ENCODE measurements at places on chromosomes 7 and 10. TPM values are rescaled to one million over a fixed set of nuclear protein-coding genes. Genes with fewer than 3 reads are reported as not detected.
A peak's percentile ranks its signal among the peaks of the same experiment; 100 is the strongest.

CALY gene
- total RNA-seq, result not detected

LEP gene
- 0.45 TPM for total RNA-seq

TDRD1 gene
- 0.19 TPM for total RNA-seq

SPAM1 gene
- total RNA-seq, result not detected

HOXA6 gene
- total RNA-seq, result 6.3 TPM

PDIA4 gene
- 80.0 TPM for total RNA-seq

SH2D4B gene
- 0.52 TPM for total RNA-seq

GRCh38 chr7:34747176-34747781 lies 89.3 kb downstream of the NPSR1 start:
- no peaks in the 10 kb centered on the region for H3K4me1 ChIP-seq
- no peak for DNase-seq
- H3K27ac ChIP-seq, result no peak overlapping the region
- H3K36me3 ChIP-seq, result no peaks in the 10 kb centered on the region

DNA sequence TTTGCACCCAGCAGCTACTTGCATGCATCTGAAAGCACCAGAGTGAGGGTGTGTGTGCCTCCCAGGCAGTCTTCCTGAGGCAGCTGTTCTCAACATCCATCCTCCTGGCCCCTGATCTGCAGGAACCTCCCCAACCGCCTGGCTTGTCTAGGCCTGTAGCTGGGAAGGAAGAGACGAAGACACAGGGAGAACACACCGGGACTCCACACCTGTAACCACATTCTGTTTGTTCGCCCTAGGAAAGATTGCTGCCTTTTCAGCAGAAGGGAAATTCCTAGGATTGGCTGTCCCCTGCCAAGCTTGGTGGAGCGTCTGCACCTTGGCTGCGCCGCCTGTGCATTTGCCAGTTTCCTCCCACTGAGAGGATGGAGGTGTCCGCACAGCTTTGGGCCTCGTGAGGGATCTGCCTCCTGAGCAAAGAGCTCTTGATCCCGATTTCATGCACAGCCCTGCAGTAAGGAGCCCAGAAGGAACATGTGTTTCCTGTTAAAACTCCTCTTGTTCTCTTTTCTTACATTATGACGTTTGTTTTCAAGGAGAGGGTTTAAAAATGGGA lies 154.6 kb downstream of the TPST1 start:
- H3K4me1 ChIP-seq, result no peaks in the 10 kb centered on the region
- no peak overlapping the region for H3K4me3 ChIP-seq
- H3K36me3 ChIP-seq, result no peaks in the 10 kb centered on the region

DNA sequence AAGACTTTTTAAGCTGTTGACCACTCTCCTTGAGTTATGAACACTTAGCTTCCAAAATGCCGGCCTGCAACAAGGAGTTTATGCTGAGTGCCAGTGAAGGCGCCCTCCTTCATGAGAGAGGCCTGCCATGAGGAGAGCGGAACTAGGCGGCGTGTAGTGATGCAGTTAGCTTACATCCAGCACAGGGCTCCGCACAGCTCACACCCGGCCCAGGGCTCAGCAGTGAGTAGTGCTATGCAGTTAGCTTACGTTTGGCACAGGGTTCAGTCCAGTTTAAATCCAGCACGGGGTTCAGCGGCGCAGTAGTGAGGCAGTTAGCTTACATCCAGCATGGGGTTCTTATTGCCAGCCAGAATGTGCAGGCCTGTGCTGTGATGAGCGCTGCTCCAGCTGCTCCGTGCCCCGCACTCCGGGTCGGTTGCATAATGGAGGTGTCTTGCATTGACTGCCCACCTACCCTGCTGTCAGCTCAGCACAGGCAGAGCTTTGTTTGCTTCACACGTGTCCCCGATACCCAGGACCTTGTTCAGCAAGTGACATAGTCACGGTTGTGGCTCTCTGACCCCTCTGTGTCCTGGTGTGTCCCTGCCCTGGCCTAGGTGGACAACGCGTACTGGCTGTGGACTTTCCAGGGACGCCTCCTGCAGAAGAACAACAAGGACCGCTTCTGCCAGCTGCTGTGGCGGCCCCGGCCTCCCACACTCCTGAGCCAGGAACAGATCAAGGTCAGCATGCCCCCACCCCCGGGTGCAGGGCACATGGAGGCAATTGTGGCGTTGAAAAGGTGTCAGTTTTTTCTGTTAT lies 21.9 kb downstream of the EIF3B start:
- no peak overlapping the region for H3K27ac ChIP-seq
- no peak overlapping the region for H3K4me3 ChIP-seq
- no peaks in the 10 kb centered on the region for H3K27me3 ChIP-seq
- no peaks in the 10 kb centered on the region for H3K4me1 ChIP-seq
- H3K36me3 ChIP-seq, result peaks cover 7% of the 10 kb centered on the region
- no peak for DNase-seq

DNA sequence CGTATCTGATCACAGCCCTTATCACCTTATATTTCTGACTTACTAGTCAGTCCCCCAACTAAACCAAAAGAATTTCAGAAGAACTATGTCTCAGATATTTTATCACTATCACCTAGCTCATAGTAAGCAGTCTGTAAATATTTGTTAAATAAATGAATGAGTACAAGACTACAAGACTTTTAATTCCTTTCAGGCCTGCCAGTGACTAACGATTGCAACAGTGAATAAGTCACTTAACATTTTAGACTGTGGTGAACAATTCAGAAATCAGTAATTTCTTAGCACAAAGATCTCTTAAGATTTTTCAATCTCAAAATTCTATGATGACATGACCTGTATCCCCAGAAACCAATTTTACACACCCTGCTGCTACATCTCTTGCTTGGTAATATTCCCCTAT lies 162.2 kb downstream of the IMMP2L start:
- peak overlapping the region; percentile 5 for H3K27ac ChIP-seq
- H3K36me3 ChIP-seq, result no peaks in the 10 kb centered on the region
- no peaks in the 10 kb centered on the region for H3K27me3 ChIP-seq
- H3K4me3 ChIP-seq, result no peak overlapping the region
- peaks cover 3% of the 10 kb centered on the region for H3K4me1 ChIP-seq
- no peak for DNase-seq

DNA sequence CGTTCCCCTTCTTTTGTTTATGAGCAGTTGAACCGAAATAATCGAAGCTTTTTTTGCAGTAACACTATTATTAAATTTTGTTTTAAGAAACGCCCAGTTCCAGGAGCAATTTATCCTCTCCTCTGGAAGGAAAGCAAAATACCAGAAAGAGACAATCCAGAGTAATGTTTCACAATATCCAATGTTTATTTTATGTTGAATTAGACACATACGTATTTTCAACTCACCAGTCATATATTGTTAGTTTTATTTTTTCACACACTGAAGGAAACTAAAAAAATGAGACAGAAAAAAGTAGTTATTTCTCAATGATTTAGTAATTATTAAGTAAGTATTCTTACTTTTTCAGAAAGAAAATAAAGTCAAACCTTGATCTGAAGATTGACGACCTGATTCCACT lies 85.1 kb downstream of the MYOF start:
- H3K27ac ChIP-seq, result no peak overlapping the region
- H3K36me3 ChIP-seq, result peaks cover 3% of the 10 kb centered on the region
- H3K4me3 ChIP-seq, result no peak overlapping the region
- no peaks in the 10 kb centered on the region for H3K4me1 ChIP-seq
- no peaks in the 10 kb centered on the region for H3K27me3 ChIP-seq

GRCh38 chr7:17557251-17557671 lies 258.8 kb downstream of the AHR start:
- no peaks in the 10 kb centered on the region for H3K36me3 ChIP-seq
- no peaks in the 10 kb centered on the region for H3K4me1 ChIP-seq
- no peak overlapping the region for H3K27ac ChIP-seq
- no peak for DNase-seq
- no peaks in the 10 kb centered on the region for H3K27me3 ChIP-seq

DNA sequence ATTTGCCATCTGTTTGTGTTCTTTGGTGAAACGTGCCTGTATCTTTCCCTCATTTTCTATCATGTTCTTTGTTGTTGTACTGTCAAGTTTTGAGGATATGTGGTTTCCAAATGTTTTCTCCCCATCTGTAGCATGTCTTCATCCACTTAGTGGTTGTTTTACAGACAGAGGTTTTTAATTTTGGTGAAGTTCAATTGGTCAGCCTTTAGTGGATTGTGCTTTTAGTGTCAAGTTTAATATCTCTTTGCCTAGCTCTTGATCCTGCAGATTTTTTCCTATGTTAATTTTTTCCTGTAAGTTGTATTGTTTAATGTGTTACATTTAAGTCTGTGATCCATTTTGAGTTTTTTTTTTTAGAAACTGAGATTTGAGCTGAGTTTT lies 95.9 kb downstream of the ANKRD61 start:
- H3K27ac ChIP-seq, result no peak overlapping the region
- no peaks in the 10 kb centered on the region for H3K36me3 ChIP-seq
- H3K27me3 ChIP-seq, result no peaks in the 10 kb centered on the region

DNA sequence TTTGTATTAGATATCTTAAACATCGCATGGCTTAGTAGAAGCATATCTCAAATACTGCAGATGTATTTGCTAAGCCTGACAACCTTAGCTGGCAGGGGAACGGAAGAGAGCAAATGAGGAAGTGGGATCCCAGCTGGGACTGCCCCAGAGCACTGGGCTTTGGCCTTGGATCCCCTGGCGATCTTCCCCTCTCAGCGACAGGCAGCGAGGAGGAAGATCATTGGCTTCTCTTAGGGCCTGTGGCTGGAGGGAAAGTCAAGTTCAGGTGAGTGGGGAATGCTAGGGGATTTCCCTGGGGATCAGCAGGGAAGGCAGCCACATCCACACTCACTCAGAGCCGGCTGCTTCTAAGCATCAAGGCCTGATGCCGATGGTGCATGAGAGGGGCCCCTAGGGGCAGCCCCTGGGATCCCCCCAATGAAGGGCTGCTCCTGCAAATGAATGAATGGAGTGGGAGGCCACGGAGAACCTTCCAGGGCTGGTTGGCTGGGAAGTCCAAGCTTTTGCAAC lies 42.0 kb downstream of the LYZL2 start:
- DNase-seq, result no peak
- H3K4me3 ChIP-seq, result no peak overlapping the region
- no peaks in the 10 kb centered on the region for H3K27me3 ChIP-seq
- H3K4me1 ChIP-seq, result no peaks in the 10 kb centered on the region
- no peaks in the 10 kb centered on the region for H3K36me3 ChIP-seq
- H3K27ac ChIP-seq, result no peak overlapping the region

GRCh38 chr10:49276596-49276995 lies 22.4 kb upstream of the C10orf71 start:
- H3K27me3 ChIP-seq, result no peaks in the 10 kb centered on the region
- no peak overlapping the region for H3K4me3 ChIP-seq
- DNase-seq, result no peak
- H3K27ac ChIP-seq, result no peak overlapping the region
- H3K36me3 ChIP-seq, result no peaks in the 10 kb centered on the region
- no peaks in the 10 kb centered on the region for H3K4me1 ChIP-seq

- H3K36me3 ChIP-seq, result no peaks in the 10 kb centered on the region
- H3K4me3 ChIP-seq, result no peak overlapping the region
- H3K4me1 ChIP-seq, result peaks cover 8% of the 10 kb centered on the region
- H3K27ac ChIP-seq, result peak overlapping the region; percentile 90
- no peaks in the 10 kb centered on the region for H3K27me3 ChIP-seq
Observed at GRCh38 chr10:77590344-77591237, 47.0 kb downstream of the KCNMA1 start.

- H3K27ac ChIP-seq, result no peak overlapping the region
- H3K4me3 ChIP-seq, result peak overlapping the region; percentile 51
- DNase-seq, result no peak
- H3K27me3 ChIP-seq, result no peaks in the 10 kb centered on the region
- H3K36me3 ChIP-seq, result no peaks in the 10 kb centered on the region
Observed at GRCh38 chr7:130273933-130274255, 7.2 kb downstream of the CPA2 start.

GRCh38 chr10:133267293-133267692 lies 9.4 kb downstream of the ADAM8 start:
- DNase-seq, result no peak
- no peak overlapping the region for H3K4me3 ChIP-seq
- no peak overlapping the region for H3K27ac ChIP-seq
- H3K36me3 ChIP-seq, result no peaks in the 10 kb centered on the region

- no peaks in the 10 kb centered on the region for H3K4me1 ChIP-seq
- H3K36me3 ChIP-seq, result no peaks in the 10 kb centered on the region
- DNase-seq, result no peak
Observed at GRCh38 chr7:142375710-142376313, 118.0 kb upstream of the PRSS58 start.

- H3K27ac ChIP-seq, result no peak overlapping the region
- no peaks in the 10 kb centered on the region for H3K36me3 ChIP-seq
- H3K4me1 ChIP-seq, result no peaks in the 10 kb centered on the region
Observed at GRCh38 chr7:69696054-69696591, 97.8 kb downstream of the AUTS2 start.

GRCh38 chr7:1540776-1541271 lies 10.3 kb downstream of the MAFK start:
- no peaks in the 10 kb centered on the region for H3K36me3 ChIP-seq
- H3K27ac ChIP-seq, result no peak overlapping the region
- no peaks in the 10 kb centered on the region for H3K4me1 ChIP-seq
- H3K27me3 ChIP-seq, result no peaks in the 10 kb centered on the region
- peak; percentile 50 for DNase-seq

GRCh38 chr10:3807928-3808496 lies 23.0 kb upstream of the KLF6 start:
- H3K36me3 ChIP-seq, result no peaks in the 10 kb centered on the region
- peaks cover 4% of the 10 kb centered on the region for H3K4me1 ChIP-seq
- no peak for DNase-seq
- H3K27me3 ChIP-seq, result no peaks in the 10 kb centered on the region
- peak overlapping the region; percentile 74 for H3K27ac ChIP-seq
- no peak overlapping the region for H3K4me3 ChIP-seq

DNA sequence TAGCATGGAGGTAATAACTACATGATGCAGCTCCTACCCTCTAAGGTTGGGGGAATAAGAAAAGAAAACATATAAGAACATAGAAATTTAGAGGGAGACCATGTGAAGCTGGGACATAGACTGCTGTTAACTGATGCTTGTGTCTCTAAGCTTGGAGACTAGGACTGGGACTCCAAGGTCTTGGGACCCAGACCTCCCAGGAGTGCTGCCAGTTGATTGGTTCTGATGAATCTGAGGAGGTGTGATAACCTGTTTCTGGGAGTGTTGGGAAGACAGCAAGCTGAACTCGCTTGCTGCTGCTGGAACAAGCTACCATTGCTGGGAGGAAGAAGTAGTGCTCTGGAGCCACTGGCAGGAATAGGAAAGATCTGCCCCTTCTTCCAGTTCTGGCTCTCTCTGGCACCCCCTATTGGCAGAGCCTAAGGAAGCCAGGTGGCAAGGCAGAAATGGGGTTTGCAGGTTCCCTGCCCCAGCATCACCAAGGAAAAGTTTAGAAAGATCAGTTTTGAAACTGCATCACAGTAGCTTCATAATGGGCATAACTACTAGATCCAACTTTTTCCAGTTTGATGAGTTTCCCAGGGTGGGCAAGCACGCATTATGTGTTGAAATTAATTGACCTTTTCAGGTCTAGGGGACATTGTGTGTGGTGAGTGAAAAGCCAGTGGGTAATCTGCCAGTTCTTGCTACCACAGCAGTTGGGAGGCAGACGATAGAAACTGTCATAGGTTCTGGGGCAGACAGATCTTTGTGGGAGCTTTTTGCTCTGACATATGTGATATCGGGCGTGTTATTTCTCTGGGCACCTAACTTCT lies 140.7 kb downstream of the SND1 start:
- H3K27ac ChIP-seq, result no peak overlapping the region
- no peaks in the 10 kb centered on the region for H3K36me3 ChIP-seq
- no peaks in the 10 kb centered on the region for H3K4me1 ChIP-seq
- no peaks in the 10 kb centered on the region for H3K27me3 ChIP-seq

- H3K4me3 ChIP-seq, result no peak overlapping the region
- H3K27me3 ChIP-seq, result no peaks in the 10 kb centered on the region
- no peak overlapping the region for H3K27ac ChIP-seq
- H3K36me3 ChIP-seq, result no peaks in the 10 kb centered on the region
Observed at GRCh38 chr10:66880826-66881225, 45.0 kb upstream of the LRRTM3 start.

- no peak overlapping the region for H3K4me3 ChIP-seq
- H3K27me3 ChIP-seq, result no peaks in the 10 kb centered on the region
- peak; percentile 34 for DNase-seq
- H3K27ac ChIP-seq, result no peak overlapping the region
- H3K4me1 ChIP-seq, result peaks cover 4% of the 10 kb centered on the region
Observed at GRCh38 chr10:124704428-124705380, 39.5 kb downstream of the FAM53B start.
